Cortex of kidney (tissue), 1 donor: ENCODE measurements at places on chromosomes 13 and 19.

DNA sequence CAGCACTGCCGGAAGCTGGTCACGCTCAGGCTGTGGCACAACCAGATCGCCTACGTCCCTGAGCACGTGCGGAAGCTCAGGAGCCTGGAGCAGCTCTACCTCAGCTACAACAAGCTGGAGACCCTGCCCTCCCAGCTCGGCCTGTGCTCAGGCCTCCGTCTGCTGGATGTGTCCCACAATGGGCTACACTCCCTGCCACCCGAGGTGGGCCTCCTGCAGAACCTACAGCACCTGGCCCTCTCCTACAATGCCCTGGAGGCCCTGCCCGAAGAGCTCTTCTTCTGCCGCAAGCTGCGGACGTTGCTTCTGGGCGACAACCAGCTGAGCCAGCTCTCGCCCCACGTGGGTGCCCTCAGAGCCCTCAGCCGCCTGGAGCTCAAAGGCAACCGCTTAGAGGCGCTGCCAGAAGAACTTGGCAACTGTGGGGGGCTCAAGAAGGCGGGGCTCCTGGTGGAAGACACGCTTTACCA lies 3.2 kb upstream of the MAP2K7 start:
- no peak for DNase-seq

- no peak for DNase-seq
Observed at GRCh38 chr19:41435936-41436673, 3.6 kb downstream of the DMAC2 start.

- no peak for DNase-seq
Observed at GRCh38 chr13:99967498-99967868, 4.1 kb downstream of the ZIC5 start.

DNA sequence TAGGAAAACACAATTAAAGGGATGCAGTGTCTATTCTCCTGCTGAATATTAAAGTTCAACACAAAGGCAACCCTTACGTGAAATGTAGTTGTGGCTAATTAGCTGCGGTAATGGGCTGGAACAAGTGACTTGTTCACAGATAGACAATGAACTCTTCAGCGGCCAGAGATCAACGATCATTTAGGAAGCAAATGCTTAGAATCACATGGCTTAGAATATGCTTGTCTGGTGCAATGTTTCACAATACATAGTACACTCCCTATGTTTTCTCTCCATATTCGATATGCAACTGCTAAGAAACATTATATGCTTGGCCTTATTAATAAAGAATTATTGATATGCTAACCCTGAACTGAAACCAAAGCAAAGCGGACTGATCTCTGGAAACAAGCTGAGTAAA lies 25.7 kb upstream of the MTUS2 start:
- DNase-seq = no peak

DNA sequence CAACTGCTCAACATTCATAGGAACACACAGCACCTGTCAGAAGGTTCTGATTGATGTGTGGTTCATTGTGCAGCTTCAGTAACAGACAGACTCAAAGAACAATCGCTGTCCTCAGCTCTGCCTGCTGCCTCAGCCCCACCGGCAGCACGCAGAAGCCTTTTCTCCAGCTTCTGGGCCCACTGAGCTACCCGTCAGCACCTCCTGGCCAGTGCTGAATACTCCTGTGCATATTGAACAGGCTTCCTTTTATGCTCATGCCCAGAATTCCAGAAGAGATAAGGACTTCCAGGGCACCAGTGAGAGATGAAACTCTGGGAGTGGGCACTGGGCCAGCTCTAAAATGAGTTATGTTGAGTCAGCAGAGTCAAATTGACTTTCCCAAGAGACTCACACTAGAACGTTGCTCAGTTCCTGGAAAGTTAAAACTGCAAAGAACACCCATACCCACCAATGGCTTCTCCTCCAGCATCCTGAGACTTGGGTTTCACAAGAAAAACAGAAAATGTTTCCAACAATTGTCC lies 119.3 kb downstream of the COL4A1 start:
- DNase-seq = no peak

DNA sequence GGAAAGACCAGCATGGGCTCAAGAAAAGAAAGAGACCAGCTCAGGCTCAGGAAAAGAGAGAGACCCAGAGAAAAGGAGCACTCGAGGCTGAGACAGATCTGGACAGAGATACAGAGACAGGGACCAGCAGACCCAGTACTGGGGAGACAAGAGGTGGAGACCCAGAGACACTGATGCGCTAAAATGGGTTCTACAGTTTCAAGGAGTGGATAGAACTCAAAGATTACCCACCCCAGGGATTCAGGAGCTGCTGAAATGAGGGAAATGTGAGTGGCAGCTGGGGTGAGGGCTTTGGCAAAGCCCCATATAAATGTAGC lies 609 bp upstream of the ZSCAN18 start:
- DNase-seq = no peak
